ENCODE measurements at places on chromosomes 6 and 20.

DNA sequence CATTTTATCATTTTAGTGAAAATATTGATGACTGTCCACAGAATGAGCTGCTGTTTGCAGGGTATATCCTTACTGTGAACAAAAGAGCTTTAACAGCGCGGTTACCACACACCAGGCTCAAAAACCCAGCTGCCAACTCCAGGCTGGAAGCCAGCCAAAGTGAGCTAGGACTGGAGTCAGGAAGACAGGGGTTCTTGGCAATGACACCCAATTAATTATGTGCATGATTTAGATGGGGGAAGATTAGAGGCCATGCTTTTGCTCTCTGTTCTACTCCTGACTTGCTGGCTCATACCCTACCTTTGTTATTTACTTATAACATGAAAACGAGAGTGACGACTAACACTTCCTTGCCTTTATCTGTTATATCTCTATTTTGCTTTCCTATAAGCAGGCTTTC is 128.9 kb upstream of the SHLD1 start:
- peak; percentile 25 for DNase-seq

- no peak for DNase-seq
Measured at GRCh38 chr6:166686317-166686716, 59.3 kb upstream of the RPS6KA2 start.

GRCh38 chr20:47600967-47601547 is 99.4 kb downstream of the NCOA3 start:
- no peak for DNase-seq

GRCh38 chr6:108736832-108737231 is 111.4 kb upstream of the ARMC2 start:
- peak; percentile 90 for DNase-seq

DNA sequence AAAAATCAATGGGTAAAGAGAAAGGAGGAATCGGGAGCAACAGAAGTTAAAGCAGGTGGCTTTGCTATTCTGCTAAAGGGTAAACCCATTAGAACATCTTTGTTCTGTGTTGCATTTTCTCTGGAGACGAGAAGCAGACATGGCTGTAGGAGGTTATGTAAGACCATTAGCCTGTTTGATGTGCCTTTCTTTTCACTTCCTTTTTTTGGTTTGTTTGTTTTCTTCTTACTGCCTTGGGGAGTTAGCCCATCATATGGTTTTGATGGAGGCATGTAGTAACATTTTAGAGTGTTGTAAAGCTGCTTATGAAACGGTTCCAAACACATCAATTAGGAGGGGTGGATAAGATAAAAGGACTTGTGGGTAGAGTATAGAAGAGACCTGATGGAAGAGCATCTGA is 131.0 kb downstream of the DOK5 start:
- no peak for DNase-seq

- peak; percentile 98 for DNase-seq
Measured at GRCh38 chr6:153092082-153093013, 38.7 kb downstream of the RGS17 start.

GRCh38 chr6:80940976-80941375 is 811.5 kb downstream of the TENT5A start:
- no peak for DNase-seq

- DNase-seq = no peak
Measured at GRCh38 chr6:98695091-98695801, 139.1 kb upstream of the POU3F2 start.

DNA sequence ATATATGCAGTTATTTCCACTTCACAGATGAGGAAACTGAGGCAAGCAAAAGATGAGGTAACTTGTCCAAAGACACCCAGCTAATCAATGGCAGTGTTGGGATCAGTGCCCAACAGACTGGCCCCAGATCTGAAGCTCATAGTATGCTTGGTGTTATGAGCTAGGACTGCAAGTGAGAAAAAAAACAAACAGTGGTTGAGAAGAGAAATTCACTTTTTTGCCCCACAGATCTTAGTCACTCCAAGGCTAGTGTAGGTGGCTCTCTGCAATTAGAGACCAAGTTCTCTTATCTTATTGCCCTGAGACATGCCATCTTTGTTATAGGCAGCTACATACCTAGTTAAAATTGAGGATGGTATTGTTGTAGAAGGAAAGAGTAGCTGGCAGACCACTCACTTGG is 16.3 kb downstream of the PLEKHG1 start:
- DNase-seq = no peak

DNA sequence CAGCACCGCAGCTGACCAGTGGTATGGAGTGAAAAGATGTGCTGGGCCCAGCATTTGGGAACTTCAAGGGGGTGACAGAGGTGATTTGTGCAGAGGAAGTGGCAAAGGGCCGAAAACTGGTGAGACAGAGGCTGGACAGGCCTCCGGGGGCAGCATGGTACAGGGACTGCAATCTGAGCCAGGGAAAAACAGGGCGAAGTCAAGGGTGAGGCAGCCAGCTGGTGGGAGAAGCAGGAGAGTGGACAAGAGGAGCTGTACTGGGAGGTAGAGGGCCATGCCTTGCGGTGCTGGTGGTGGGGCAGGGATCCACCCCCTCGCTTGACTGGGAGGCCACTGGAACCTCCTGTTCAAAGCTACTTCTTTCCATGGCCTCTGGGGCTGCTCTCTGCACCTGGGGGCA is 7.3 kb upstream of the GFRA4 start:
- no peak for DNase-seq

DNA sequence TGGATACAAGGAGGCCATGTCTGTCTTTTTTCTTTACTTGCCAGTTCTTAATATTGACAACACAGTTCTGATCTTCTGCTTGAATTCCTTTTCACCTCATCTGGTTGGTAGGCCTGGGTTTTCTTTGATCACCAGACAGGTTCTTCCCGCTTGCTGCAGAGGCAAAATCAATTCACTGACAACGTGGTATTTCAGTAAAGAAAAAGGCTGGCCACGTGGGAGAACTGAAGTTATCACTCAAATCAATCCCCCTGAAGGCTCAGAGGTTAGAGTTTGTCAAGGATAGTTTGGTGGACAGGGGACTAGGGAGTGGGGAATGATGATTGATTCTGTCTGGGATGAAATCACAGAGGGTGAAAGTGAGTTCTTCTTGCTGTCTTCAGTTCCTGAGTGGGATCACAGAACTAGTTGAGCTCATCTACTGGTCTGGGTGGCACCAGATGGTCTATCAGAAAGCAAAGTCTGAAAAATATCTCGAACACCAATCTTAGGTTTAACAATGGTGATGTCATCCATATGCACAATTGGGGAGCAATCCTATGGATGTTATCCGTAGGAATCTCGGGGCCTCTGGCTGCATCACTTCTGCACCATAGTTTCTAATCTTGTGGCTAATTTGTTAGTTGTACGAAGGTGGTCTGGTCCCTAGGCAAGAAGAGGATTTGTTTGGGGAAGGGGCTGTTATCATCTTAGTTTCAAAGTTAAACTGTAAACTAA is 37.3 kb upstream of the OLIG3 start:
- DNase-seq = no peak

- no peak for DNase-seq
Measured at GRCh38 chr6:154592199-154592860, 81.8 kb upstream of the CNKSR3 start.

GRCh38 chr20:33537608-33538007 is 47.7 kb downstream of the CBFA2T2 start:
- DNase-seq = no peak

GRCh38 chr6:1312203-1312472 is 240 bp downstream of the FOXQ1 start:
- no peak for DNase-seq

All from LHCN-M2 (cell line).